ENCODE measurements at places on chromosomes 7 and 10.
A peak's percentile ranks its signal among the peaks of the same experiment; 100 is the strongest.

DNA sequence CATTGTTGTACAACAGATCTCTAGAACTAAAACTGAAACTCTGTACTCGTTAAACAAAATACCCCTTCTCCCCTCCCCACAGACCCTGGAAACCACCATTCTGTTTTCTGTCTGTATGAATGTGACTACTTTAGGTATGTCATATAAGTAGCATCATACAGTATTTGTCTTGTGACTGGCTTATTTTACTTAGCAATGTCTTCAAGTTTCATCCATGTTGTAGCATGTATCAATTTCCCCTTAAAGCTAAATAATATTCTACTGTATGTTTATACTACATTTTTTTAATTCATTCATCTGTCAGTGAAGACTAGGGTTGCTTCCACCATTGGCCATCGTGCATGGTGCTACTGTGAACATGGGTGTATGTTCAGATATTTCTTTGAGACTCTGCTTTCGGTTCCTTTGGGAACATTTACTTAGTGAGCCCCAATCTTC is 71.2 kb upstream of the RPA3 start:
- DNase-seq = no peak

- no peak for DNase-seq
These were observed 27.3 kb upstream of the FAM20C start for GRCh38 chr7:164882-165660.

DNA sequence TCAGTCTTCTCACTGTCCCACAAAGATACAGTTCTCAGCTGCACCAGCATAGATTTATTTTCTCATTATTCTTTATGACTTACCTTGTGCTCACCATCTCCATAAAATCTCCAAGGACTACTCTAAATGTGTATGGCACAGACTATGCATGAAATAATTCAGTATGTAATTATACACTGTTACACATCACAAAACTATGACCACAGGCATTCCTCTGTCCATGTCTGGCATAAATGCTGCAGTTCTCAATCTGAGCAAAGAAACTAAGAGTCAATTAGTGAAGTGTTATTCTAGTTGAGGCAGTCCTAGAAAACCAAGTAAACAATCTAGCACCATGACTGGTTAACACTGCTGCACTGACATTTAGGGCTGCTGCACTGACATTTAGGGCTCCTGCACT is 2.7 kb downstream of the CYCS start:
- no peak for DNase-seq

DNA sequence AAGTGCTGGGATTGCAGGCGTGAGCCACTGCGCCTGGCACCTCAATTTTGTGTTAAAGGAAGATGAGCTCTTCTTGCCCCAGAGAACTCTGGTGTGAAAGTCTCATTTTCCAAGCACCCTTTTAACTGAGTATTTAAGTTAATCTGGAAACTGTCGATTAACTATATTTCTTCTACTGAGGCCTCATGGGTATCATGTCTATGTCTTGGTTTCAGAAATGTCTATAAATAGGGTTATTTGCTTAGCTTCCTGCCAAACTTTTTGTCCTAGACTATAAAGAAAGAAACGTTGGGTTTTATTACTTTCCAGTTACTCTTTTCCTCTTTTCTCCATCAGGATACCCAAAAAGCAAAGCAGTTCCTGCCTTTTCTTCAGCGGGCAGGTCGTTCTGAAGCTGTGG is 102.4 kb downstream of the LRRC4 start:
- no peak for DNase-seq

- no peak for DNase-seq
These were observed 305.3 kb downstream of the PRPF18 start for GRCh38 chr10:13892001-13892491.

DNA sequence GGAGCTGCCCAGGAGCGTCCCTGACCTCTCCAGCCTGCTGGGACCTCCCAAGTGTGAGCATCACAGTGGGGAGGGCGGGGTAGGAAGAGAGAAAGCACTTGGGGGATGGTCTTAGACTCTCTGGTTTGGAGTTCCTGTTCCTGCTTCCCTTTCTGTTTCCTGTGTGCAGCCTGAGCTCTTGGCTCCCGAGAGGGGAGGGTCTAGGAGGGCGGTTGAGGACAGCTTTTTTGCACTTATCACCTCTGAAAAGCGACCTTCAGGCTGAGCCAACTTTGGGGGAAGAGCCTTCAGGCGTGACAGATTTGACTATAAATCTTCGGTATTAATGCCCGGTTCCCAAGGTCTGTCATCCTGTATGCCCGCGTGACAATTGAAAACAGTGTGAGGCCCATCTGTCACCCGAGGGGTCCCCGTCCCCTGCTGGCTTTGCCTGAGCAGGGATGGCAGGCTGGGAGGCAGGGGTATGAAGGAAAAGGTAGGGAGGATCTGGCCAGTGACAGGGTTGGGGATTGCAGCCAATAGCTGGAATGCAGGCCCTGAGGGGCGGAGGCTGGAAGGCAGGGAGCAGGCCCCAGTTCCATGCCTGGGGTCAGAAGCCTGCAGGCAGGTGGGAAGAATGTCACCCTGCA is 78.6 kb downstream of the CDH23 start:
- DNase-seq = no peak

- no peak for DNase-seq
These were observed 1.6 kb upstream of the VIPR2 start for GRCh38 chr7:159146084-159146858.

GRCh38 chr7:82359426-82359825 is 84.2 kb downstream of the CACNA2D1 start:
- DNase-seq = no peak

- no peak for DNase-seq
These were observed 401.4 kb downstream of the TNS3 start for GRCh38 chr7:47180516-47180826.

DNA sequence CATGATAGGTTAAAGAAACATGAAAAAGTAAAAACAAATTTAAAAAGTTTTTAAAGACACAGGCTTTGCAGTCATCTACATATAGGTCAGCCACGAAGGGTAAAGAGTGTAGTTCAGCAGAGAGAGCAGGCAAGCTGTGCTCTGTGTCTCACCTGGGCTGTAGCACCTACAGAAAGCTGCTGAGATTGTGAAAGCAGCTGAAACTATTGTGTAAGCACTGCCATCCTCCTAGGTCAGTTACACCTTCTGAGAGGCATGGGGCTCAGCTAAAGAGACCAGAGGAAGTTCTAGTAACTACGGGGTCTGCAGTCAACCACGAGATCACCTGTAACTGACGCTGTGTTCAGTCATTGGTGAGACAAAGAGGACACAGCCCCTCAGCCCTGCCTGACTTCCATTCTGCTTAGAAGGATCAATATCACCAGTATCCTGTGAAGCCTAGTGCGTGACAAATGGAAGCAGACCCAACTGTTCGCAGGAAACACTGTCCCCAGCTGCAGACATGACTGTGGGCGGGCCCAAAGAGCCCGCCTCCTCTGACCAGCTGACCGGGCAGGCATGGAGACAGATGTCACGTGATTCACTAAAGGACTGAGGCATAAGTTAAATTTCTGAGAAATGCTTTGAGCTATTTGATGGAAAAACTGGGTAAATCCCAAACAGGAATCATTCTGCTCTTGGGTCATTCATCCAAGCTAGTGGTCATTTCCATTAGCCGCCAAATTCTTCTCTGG is 87.9 kb downstream of the EBF3 start:
- no peak for DNase-seq

DNA sequence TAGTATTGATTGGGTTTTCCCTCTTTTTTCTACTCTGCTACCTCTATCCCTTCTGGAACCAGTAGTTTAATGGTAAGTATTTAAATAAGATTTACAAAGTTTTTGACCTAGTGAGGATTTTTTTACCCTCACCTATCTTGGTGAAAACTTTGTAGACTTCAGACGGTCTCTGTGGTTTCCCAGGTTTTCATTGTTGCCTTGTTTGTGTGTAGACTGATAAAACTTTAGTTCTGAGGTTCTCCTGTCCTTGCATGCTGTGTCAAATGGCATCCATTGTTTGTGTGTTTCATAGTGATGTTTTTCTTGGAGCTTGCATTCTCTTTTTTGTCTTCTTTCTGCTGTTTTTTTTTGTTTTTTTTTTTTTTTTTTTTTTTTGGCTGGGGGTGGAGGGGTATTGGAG is 22.6 kb downstream of the ZNRF2 start:
- no peak for DNase-seq

DNA sequence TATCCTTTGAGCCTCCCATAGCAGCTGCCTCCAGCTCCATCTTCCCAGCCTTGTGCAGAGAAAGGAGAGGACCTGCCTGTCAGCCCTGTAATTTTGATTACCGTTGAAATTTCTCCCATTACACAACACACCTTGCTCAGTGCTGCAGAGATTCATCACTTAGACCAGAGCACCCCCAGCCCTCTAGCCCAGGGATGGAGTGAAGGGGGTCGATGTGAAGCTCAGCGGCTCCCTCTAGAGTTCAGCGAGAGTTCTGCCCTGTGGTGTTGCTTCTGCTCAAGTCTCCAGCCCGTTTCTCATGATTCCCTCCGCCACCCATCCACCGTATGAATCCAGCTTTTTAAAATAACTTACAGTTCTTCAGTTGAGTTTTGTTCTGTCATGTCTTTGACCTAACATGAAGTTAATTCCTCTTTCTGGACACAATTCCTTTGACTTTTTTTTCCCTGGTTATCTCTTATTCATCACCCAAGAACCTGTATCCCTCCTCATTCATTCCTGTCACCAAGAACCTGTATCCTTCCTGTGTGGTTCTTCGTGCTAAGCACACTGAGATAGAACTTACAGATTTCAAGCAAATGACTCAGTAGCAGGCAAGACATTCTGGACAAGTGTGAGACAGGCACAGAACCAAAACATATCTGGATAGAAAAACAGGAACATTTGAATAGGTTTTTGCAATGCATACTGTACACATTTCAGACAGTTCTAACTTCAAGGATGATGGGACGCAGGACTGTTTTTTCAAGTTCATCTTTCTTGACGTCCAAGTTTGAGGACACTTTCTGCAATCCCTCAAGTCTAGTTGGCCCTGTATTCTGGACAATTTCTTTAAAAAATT is 35.0 kb upstream of the ZNF32 start:
- DNase-seq = peak; percentile 42

GRCh38 chr7:155477476-155477875 is 19.5 kb downstream of the EN2 start:
- no peak for DNase-seq

- no peak for DNase-seq
These were observed 7.8 kb upstream of the DLX6 start for GRCh38 chr7:96997512-96998032.

GRCh38 chr10:80522756-80523363 is 14.8 kb upstream of the SH2D4B start:
- no peak for DNase-seq

- DNase-seq = no peak
These were observed 303.5 kb downstream of the BBS9 start for GRCh38 chr7:33432821-33433220.

DNA sequence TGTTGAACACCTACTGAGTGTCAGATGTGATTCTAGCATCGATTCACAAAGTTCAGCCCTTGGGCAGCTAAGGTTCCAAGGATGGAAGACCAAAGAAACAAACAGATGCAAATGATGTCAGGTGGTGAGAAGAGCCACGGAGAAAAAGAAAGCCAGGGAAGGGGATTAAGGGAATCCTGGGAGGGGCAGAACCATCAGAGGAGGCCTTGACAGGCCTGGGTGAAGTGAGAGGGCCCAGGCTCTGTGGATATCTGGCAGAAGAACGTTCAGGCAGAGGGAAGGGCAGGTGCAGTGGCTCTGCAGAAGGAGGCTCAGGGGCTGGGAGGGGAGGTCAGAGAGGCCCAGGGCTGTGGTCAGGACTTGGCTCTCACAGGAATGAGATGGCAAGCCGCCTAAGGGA is 90.4 kb downstream of the C10orf105 start:
- DNase-seq = no peak

GRCh38 chr7:17105701-17106100 is 192.8 kb upstream of the AHR start:
- DNase-seq = no peak

DNA sequence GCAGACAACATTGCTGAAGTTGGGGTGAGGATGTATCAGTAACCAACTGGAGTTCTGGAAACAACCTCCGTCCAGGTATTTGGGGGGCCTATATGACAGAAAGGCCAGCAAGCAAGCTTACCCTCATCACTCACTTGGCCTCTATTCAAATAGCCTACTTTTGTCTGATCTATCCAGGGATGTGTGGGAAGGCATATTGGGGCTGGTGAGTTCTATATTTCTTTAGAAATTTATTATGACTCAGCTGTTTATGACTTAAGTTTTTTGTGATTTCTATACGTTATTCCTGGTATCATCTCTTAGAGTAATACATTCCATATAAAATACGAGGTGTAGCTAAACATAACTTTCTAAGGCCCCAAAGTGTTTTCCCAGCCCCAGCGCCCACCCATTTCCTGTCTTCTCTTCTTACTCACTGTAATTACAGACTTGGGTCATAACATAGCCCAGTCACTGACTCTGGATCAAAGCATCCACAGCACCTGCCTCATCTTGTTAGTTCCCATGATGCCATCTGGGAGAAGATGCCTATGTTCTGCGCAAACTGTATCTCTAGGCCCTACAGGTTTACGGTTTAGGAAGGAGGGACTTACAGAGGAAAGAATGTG is 18.1 kb downstream of the GARS1 start:
- peak; percentile 67 for DNase-seq

GRCh38 chr7:25770670-25771069 is 381.3 kb upstream of the NFE2L3 start:
- no peak for DNase-seq

DNA sequence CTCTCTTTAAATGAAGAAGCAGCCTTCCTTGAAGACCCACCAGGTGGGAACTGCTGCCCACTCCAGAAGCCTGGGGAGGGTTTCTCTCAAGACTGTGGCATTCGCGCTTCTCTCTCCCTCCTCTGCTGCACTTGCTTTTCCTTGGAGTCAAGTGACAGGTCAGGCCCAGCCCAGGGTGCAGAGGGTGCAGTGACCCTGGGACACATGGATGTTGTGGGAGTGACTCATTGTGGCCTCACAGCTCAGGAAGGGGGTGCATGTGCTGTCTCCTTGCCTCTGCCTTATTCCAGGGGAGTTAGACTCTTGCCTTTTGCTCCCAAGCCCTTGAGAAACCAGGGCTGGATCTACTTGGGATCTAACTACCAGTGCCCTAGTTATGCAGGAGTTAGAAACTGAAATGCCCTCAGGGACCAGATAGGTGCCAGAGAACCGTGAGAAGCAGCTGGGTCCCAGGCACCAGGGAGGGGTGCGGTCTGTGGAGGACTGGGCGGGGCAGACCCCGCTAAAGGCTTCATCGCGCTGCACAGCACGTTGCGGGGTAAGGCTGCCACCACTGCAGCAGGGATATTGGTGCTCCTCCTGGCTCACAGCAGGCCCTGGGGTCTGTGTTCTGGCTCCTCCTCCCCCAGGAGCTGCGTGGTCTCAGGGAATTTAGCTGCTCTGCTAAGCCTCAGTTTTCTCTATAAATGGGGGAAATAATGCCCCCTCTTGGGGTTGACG is 11.4 kb downstream of the FAM241B start:
- no peak for DNase-seq

- no peak for DNase-seq
These were observed 30.7 kb downstream of the ZNF777 start for GRCh38 chr7:149430192-149430591.

DNA sequence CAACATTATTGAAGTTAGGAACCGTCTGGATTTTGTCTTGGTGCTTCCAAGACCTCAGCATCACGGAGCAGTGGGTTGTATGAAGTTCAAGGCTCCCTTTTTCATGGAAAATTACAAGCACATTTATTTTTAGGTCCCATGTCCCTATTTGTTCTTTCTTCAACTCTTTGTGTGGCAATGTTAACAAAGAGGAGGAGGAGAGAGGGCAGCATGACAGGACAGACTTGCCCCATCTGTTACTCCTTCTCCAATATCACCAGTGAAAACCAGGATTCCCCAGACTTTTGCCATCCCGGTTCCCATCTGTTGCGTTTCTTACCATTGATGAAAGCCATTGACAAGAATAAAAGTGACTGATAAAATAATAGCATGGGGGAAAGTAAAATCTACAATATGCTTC is 28.6 kb downstream of the EEPD1 start:
- DNase-seq = no peak

GRCh38 chr7:106425017-106425719 is 140.4 kb upstream of the NAMPT start:
- DNase-seq = peak; percentile 86
